ENCODE measurements at places on chromosomes 3 and 15.

- no peak for DNase-seq
Measured at GRCh38 chr15:87851497-87851896, 405.0 kb downstream of the NTRK3 start.

DNA sequence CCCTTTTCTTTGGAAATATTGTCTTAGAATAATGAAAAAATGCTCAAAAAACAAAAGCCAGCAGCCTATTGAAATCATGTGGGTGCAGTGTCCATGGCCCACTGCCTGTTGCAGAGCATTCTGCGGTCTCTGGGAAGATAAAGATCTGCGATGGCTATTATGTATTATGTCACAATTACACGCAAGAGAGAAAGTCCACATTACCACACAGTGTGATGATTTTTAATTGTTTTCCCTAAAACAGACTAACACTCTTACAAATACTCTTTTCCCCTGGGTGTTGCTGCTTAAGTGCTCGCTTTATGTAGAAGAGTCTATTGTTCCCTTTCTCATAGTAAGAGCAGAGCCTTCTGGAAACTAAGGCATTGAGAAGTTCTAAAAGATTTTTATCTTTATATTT, 32.2 kb downstream of the SSR3 start:
- no peak for DNase-seq

- DNase-seq, result no peak
Measured at GRCh38 chr15:98241032-98241554, 280.6 kb downstream of the ARRDC4 start.

DNA sequence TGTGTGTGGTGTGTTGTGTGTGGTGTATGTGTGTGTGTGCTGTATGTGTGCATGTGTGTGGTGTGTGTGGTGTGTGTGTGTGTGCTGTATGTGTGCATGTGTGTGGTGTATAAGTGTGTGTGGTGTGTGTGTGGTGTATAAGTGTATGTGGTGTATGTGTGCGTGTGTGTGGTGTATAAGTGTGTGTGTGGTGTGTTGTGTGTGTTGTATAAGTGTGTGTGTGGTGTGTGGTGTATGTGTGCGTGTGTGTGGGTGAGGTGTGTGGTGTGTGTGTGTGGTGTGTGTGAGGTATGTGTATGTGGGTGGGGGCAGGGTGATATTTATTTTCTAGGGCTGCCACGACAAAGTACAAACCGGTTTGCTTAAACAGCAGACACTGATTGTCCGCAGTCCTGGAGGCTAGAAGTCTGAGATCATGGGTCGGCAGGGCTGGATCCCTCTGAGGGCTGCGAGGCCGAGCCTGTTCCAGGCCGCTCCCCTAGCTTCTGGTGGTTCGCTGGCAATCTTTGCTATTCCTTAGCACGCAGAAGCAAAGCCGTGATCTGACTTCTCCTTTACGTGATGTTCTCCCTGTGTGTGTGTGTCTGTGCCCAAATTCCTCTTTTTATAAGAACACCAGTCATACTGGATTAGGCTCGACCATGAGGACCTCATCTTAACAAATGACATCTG, 160.2 kb downstream of the XXYLT1 start:
- DNase-seq, result no peak

DNA sequence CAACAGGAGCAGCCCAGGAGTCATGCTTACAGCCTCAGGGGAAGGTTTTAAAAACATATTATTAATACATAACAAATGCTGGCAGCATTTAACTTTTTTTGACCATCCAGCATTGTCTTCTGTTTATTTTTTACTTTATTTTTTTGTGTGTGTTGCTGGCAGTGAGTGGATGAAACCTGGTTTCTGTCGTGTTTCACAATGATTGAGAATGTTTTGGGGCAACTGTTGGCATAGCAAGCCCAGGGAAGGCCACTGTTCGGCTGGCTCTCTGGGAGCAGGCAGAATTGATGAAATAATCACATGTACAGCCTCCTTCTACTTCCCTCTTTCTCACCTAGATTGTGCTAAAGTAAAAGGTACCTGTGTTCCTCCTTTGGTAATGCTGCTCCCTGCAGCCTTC, 190.2 kb downstream of the NR1D2 start:
- no peak for DNase-seq

- no peak for DNase-seq
Measured at GRCh38 chr15:77688693-77689092, 56.0 kb upstream of the LINGO1 start.

DNA sequence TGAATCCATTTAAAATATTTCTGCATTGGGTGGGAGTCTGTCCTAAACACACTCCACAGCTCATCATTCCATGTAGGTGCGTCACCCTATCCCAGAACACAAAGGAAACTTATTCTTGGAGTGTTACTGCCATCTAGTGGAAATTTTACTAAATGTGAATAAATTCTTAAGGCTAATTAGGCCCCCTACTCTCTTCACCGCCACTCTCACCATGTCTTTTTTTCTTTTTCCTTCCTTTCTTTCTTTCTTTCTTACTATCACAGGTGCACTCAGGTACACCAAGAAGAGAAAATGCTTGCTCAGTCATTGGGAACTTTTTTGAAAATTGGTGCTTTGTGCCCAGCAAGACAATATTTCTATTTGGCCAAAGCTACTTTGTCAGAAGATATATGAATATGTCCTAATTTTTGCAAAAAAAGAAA, 26.4 kb upstream of the ATP8B4 start:
- peak; percentile 53 for DNase-seq

DNA sequence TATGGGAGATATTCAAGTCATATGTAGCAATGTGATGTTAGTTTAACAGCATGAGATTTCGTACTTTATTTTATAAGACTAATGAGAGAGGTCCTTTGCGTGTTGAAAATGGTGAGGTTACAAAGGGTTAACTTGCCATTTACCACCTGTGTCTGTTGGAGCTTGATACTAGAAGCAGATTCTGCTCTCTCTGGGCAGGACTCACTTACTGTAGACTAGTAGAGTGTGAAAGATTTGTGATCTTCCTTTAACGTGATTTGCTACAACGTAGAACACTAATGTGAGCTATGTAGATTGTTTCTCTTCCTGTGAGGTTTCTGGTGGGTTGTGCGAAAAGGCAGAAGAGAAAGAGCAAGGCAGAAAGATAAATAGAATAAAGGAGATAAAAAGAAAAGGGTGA, 1.1 kb downstream of the TP63 start:
- DNase-seq, result no peak

GRCh38 chr15:78343276-78344060, 3.3 kb downstream of the CRABP1 start:
- no peak for DNase-seq

DNA sequence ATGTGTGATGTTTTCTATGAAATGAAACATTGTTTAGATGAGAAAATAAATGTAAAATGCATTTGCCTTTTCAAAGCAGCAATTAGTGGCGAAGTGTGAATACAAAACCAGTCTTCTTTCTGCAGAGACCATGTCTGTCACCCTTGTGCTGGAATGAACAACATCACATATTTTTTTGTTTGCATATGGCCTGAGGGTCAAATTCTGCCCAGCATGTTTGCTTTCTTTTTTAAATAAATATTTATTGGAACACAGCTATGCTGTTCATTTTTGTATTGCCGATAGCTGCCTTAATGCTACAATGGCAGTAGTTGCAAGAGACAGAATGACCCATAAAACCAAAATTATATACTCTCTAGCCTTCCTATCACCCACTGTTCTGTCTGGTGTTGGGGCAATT, 75.3 kb upstream of the SNRPN start:
- DNase-seq, result no peak

DNA sequence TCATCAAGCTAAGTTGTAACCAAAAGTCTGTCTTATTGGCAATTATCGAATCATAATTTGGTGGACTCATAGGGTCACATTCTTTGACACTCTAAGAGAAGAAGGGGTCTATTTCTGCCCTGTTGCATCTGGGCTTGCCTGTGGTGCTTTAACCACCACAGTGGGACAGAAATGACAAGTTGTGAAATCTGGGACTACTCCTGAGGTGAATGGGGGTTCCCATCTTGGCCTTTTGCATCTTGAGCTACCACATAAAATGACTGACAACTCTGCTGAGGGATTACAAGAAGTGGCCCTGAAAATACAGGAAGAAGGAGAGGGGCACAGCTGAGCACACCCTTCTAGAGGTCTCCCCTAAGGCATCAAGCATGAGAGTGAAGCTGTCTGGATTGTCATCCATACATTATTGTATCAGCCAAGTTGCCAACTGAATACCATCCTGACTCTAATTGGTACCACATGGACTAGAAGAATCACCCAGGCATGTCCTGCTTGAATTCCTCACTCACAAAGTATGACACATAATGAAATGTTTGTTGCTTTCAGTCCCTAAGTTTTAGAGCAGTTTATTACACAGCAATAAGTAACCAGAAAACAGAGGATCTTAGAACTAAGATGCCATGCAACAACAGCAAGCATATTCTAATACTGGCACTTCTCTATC, 306.5 kb downstream of the ROBO1 start:
- no peak for DNase-seq

- DNase-seq, result no peak
Measured at GRCh38 chr15:88091444-88092016, 165.0 kb downstream of the NTRK3 start.

DNA sequence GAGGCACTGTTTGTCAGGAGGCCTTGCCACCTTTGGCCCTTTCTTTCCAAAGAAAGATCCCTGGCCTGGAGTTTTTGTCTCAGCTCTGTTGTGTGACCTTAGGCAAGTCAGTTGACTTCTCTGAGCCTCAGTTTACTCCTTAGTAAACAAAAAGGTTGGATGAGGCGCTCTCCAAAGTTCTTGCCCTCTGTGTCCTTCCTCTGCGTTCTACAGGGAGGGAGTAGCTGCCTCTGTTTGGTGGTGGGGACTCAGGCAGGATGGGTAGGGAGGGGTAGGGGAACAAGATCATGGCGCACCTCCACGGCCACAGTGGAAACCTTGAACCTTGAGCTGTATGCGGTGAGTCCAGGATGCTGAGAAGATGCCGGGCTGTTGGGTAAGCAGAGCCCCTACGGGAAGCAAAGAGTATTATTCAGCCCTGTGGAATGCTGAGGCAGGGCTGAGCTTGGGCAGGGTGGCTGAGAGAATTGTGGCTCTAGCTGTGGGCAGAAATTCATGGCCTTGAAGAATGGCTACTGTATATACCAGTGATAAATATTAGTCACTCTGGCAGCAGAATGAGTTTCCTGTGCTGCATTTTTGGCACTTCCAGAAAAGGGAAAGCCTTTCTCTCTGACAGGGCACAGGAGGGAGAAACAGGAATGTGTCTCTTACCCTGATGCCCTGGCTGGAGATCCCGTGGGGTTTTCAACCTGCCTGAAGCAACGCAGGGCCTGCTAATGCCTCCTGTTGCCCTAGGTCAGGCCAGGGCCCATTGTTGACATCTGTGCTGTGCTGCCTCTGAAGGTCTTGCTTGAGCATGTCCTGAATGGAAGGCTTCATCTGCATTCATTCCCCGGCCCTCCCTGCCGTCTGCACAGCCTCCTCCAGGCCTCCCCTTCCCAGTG, 39.9 kb downstream of the SMAD3 start:
- DNase-seq, result peak; percentile 69

- DNase-seq, result no peak
Measured at GRCh38 chr3:36196058-36196457, 184.2 kb upstream of the STAC start.

- no peak for DNase-seq
Measured at GRCh38 chr15:93017526-93017925, 71.5 kb downstream of the RGMA start.

DNA sequence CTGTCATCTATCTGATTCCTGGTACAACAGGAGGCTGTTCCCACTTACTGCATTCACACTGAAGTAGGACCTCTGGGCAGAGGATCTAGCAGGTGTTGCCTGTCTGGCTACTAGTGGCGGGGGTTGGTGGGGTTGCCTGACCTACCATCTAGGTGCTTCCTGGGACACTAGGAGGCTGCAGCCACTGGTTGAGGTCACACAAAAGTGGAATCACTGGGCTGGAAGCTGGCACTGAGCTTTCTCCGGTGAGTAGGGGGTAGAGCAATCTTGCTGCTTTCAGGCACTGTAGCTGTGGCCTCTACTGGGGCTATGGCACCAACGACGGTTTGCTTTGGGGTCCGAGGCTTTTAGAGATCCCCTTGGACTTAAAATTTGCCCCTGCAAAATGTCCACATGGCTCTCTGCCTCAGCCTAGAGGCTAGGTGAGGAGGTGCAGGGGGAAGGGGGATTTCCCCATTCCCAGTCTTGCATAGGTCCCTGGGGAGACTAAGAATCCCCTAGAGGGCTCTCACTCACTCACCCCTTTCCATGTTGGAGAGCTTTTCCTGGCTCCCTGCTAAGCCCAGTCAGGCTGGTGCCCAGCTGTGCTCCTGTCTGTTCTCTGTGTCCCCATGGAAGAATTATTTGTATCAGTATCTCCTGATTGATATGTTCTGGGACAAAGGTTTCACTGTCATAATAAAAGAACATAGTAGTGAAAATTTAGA, 397.7 kb upstream of the EPHA6 start:
- DNase-seq, result no peak

DNA sequence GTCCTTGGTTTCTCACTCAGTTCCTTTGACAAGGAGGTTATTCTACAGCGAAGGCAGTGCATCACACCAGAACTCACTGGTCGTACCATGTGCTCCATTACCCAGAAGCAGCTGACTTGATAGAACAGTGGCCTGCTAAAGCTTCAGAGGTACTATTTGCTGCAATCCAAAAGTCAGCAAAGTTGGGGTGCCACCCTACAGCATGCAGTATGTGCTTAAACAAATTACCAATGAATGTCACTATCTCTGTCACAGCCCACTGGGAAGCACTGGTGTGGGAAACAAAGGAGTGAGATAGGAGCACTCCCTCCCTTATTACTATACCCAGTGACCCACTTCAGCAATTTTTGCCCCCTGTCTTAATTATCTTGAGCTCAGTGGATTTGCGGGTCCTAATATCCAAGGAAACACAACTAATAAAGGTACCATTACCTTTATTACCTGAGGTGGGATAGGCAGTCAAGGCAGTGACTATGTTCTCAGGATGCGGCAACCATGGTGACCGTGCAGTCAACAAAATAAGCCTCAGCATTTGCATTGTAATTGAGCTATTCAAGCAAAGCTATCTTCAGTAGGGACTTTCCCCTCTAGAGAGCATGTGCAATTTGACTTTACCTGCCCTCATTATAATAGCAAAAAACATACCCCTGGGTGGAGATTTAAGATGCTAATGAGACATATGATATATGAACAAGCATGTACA, 199.4 kb downstream of the OCA2 start:
- DNase-seq, result no peak

DNA sequence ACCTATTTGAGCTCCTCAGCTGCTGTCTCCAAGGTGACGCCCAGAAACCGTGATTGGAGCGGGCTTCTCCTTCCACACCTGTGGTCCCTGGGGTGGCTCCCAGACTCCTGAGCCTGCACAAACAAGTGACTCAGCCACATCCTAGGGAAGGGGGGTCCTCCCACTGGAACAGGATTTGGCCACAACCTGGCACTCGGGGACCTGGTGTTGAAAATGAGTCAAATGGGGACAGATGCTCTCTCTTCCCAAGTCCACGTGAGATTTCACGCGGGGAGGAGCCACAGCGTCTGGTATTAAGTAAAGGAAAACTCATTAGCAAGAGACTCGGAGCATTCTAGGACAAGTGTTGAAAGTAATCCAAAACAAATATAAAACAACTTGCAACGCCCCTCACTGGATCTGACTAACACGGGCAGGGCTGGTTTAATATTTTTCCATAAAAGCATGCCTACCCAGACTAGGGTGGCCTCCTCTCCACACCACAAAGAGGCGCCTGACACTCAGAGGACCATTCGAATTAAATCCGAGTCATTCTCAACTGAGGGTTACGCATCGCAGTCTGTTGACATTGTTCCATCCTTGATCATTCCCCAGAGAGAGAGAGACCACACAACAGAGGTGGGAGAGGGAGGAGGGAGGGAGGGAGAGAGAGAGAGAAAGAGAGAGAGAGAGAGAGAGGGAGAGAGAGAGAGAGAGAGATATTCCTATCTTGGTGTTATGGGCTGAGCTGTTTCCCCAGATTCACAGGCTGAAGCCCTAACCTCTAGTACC, 74.4 kb downstream of the MGLL start:
- DNase-seq, result no peak

All from HuH-7 (cell line).